Foreskin keratinocyte (primary cell): ENCODE measurements at places on chromosomes 2 and 18. TPM values are rescaled to one million over a fixed set of nuclear protein-coding genes. Genes with fewer than 3 reads are reported as not detected.

The POTEF gene
- not detected in 2 replicates for total RNA-seq

The C1GALT1C1L gene
- total RNA-seq, result 0.11 TPM in 1 of 2 replicates, not detected in the other

The CPLX4 gene
- total RNA-seq, result not detected in 2 replicates

The POTEC gene
- not detected in 2 replicates for total RNA-seq

The CERKL gene
- total RNA-seq, result not detected in 2 replicates

The CHRNG gene
- not detected in 2 replicates for total RNA-seq

The ZNF804A gene
- total RNA-seq, result not detected in 2 replicates

The PIAS2 gene
- total RNA-seq, result 11.9 and 12.3 TPM in 2 replicates
